ENCODE measurements at places on chromosomes 6 and 20.

DNA sequence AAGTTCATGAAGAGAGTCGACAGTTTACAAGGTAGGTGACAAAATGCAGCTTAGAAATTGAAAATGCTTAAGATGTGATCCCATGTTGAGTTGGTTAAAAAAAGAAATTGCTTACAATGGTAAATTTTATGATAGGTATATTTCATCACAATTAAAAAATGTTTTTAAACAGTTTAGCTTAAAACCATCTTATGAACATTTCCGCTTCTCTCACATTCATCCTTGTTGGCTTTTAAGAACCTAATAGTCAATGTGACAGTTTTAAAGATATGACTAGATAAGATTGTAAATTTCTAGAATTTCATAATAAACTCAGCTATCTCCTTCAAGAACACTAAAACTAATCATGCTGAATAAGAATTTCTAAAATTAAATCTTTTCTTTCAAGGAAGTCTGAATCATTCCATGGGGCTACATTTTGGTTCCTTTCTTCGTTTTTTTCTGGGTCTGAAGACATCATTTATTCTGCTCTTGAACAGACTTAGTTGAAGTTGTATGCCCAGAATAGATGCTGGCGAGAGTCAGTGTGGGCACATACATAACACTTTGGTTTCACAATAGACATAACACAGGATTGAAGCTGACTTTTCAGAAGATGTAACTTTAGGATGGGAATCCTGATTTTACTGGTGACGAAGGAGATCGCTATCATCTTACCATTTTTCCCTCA is 35.9 kb upstream of the LTV1 start:
- DNase-seq = no peak

DNA sequence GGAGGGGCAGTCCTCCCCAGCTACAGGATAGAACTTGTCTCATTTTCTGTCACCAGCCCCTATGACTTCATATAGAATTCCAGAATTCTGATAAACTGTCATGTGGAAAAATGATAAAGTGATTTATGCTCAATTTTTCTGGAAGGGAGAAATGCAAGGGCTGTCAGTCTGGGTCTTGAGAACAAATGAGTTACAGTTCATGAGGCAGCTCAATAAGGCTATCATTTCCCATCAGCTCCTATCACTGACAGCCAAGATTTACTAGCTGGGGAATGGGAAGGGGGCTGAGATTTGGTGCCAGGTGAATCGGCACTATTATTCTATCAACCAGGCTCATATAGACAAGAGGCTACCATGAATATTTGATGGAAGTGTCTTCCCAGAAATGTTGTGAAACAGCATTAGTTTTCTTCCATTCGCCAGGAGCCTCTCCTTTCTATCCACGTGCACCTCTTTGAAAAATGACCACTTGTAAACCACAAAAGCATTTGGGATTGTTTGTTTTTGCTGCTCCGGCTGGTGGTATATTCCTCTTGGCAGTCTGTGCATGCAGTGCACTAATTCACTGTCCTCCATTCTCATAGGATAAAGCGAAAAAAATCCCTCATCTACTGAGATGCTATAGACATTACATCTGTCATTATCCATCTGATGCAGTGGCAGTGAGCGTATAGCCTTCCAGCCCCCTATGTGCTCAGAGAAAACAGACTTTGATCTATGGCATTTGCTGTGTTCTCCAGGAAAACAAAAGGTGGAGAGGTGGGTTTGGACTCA is 528.7 kb upstream of the RNF217 start:
- peak; percentile 54 for DNase-seq

DNA sequence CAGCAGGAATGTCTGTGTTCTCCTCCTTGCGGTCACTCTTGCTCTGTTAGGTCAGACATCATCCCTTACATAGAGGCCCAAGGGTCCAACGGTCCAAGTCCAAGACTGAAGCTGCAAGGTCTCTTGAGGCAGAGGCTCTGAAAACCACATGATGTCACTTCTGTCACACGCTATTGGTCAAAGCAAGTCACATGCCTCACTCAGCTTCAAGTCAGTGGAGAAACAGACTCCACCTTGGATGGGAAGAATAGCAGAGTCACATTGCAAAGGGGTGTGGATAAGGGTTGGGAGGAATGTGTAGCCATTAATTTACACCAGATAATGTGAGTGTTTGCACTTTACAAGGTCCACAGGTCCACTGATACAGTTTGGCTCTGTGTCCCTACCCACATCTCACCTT is 17.5 kb downstream of the SLC52A3 start:
- no peak for DNase-seq

- DNase-seq = no peak
Measured at GRCh38 chr6:146938266-146938665, 266.0 kb upstream of the STXBP5 start.

GRCh38 chr6:1144842-1145767 is 166.8 kb upstream of the FOXQ1 start:
- no peak for DNase-seq

DNA sequence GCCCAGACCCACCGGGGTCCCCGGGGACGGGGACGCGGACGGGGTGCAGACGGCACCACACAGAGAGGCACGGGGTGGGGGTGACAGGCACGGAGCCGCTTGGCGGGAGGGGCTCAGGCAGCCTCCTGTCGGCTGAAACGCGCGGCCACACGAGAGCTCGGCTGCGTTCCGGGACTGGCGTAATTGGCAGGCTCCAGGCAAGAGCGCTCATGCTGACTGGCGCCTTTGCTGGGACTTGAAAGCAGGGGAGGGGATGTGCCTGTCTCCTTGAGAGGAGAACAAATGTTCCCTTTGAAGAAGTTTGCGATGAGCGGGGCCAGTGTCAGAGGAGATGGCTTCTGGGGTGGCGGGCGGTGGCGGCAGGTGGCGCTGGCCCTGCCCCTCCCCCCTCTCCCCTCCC is 25.8 kb downstream of the BHLHE23 start:
- peak; percentile 33 for DNase-seq

- DNase-seq = no peak
Measured at GRCh38 chr6:10363911-10364310, 51.0 kb downstream of the TFAP2A start.

DNA sequence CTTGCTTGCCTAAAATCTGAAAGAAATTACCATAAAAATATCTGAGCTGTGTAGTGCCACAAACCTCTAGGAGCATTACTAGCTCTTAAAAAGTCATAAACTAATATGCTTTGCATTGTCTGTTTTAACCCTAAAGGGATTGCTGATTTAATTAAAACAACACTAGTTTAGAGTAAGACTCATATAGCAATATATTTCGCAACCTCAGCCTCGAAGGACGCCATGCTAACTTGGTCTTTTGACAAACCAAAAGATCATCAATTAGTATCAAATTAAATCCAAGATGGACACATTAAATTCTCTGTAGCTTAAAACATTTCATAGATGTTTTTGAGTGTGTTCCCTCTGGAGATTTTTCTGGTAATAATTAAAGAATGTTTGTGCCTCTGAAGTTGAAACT is 74.8 kb upstream of the KCNQ5 start:
- no peak for DNase-seq

GRCh38 chr6:86355271-86355670 is 582.1 kb upstream of the HTR1E start:
- DNase-seq = no peak

DNA sequence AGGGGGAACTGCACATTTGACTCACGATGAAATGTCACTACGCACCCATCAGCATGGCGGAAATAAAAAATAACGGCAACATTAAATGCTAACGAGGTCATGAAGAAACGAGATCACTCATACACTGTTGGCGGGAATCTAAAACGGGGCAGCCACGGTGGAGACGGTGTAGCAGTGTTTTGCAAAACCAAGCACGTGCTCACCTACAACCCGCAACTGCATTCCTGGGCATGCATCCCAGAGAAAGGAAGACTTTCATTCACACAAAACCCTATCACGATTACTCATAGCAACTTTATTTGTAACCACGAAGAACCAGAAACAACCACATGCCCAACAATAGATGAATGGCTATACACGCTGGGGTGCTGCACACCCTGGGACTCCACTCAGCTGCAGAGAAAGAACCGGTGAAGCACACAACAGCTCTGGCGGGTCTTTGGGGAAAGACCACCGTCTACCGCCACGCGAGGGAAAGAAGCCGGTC is 77.0 kb downstream of the YTHDF1 start:
- DNase-seq = no peak

DNA sequence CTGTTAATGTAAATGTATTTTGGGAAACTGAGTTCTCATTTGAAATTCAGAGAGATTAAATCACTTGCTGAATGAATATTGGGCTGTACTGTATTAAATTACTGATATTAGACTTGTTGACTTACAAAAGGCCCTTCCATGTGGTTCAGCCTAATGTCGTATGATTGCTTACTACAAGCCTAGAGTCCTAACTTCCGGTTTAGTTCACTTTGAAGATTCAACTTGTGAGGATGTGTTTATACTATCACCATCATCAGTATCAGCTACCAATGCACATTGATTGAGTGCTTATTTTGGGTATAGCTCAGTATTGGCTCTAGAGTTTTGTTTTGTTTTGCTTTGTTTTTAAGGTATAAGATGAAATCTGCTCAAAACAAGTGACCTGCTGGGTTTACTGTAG is 48.3 kb downstream of the FAM217A start:
- DNase-seq = no peak

GRCh38 chr20:16081421-16081820 is 491.8 kb downstream of the KIF16B start:
- DNase-seq = no peak

- DNase-seq = no peak
Measured at GRCh38 chr6:14500809-14501208, 383.2 kb downstream of the CD83 start.

DNA sequence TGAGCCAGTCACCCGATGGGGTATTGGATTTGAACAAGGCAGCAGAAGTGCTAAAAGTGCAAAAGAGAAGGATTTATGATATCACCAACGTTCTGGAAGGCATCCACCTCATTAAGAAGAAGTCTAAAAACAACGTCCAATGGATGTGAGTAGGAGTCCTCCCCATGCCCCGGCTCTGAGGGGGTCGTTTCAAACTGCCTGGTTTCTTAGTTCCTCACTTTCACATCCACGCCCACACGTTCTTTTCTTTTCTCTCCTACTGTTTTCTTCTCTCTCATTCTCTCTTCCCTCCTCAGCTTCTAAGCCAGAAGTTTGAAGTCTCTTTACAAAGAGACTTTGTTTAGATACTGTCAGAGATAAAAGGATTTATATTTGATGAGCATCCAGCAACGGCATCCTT is 53.0 kb upstream of the CDKAL1 start:
- DNase-seq = no peak

DNA sequence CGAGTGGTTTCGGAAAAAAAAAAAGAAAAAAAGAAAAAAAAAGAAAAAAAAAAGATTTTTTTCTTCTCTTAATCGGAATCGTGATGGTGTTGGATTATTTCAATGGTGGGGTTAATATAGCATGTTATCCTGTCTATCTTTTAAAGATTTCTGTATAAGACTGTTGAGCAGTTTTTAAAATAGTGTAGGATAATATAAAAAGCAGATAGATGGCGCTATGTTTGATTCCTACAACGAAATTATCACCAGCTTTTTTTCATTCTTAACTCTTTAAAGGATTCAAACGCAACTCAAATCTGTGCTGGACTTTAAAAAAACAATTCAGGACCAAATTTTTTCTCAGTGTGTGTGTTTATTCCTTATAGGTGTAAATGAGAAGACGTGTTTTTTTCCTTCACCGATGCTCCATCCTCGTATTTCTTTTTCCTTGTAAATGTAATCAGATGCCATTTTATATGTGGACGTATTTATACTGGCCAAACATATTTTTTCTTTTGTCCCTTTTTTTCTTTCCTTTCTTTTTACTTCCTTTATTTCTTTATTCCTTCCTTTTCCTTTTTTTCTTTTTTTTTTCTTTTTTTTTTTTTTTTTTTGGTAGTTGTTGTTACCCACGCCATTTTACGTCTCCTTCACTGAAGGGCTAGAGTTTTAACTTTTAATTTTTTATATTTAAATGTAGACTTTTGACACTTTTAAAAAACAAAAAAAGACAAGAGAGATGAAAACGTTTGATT is 3.6 kb downstream of the SOX4 start:
- DNase-seq = peak; percentile 78

- no peak for DNase-seq
Measured at GRCh38 chr6:110547266-110547964, 71.0 kb upstream of the SLC22A16 start.

GRCh38 chr20:17620371-17621228 is 50.7 kb downstream of the DSTN start:
- no peak for DNase-seq

- DNase-seq = no peak
Measured at GRCh38 chr6:152750694-152751093, at the start of gene VIP. VIP (plus strand) TSS chr6:152750797; CDS start chr6:152752178, 1,381 bp downstream.

DNA sequence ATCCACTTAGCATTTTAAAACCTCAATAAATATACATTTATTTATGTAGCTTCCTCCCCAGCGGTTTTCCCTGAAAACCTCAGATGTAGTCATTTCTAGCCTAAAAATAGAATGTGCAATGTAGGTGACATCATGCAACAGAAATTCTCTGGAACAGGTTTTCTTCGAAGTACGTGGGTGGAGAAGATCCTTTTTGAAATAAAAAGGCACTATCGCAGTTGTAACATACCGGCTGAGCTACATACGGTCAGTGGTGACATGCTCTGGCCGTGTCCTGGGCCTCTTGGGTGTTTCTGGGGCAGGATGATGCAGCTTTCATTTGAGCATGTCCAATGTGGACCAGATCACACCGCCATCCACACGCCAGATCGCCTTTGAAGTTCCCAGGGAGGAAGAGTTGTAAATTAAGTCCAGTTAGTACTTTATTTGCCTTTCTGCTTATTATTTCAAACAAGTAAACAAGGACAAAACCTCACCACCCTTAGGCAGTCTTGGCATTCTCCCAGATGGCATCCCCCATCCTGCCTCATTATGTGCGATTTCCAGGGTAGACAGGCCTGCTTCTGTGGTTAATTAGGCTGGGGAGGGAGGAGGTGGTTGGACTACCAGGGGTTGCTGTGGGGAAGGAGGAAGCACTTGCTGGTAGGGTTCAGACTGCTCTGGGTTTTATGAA is 109.5 kb upstream of the CLDN20 start:
- DNase-seq = peak; percentile 53

DNA sequence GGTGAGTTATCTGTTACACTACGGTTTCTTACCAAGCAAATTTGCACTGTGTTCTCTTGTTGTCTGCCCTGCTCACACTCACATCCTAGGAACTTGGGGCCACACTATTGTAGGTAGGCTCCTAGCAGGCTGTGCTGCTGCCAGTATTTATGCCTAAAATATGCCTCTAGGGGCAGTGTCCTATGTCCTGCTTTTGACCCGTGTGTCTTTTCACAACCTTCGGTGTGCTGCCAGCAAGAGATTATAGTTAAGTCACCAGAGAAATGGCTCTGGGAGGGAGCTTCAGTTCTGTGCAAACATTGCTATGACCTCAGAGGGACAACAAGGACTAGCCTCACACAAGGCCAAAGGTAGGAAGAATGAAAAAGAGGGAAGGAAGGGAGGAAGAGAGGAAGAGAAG is 8.9 kb upstream of the TAAR5 start:
- no peak for DNase-seq

DNA sequence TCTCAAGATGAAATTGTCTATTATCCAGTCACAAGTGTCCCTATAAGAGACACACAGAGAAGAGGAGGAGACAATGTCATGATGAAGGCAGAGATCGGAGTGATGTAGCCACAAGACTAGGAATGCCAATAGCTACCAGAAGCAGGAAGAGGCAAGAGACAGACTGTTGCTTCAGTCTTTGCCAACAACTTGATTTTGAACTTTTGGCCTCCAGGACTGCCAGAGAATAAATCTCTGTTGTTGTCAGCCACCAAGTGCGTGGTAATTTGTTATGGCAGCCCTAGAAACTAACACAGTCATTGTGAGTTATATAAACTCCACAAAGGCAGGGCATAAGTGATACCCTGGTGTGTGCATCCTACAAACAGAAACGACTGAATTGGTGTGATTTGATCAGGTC is 517.0 kb downstream of the BTBD3 start:
- no peak for DNase-seq

Measured in NCI-H1092 treated with DMSO at 0.1 percent for 48 hours (cell line).